T-helper 2 cell treated with Interferon-gamma antibody and Interleukin-4, amounts not matched to agents 5 μg/mL and 100 μg/mL, for 36 hours (primary cell): ENCODE measurements at places on chromosomes 11 and 22.
A peak's percentile ranks its signal among the peaks of the same experiment; 100 is the strongest.

DNA sequence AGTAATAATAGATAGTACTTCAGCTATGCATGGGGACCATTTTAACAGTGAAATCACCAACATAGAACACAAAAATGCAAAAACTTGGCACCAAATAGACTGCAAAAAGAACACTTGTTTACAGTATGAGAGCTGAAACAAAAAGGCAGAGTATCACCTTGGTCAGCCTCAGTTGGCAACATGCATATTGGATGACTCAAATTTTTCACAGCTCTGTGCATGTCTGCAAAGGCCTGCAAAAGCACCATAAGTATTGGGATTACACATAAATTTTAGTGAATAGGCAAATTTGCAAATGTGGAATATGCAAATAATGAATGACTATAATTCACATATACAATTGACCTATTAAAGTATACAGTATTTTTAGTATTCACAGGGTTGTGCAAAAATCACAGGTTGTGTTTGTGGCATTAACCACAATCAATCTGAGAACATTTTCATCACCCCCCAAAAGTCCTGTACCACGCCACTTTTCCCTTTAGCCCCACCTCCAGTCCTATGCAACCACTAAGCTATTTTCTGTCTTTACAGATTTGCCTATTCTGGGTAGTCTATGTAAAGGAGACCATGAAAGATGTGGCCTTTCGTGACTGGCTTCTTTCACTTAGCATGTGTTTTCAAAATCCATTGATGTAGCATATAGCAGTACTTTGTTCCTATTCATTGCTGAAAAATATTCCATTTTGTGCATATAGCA lies 47.2 kb downstream of the CCDC15 start:
- no peak for DNase-seq

- DNase-seq, result no peak
Observed at GRCh38 chr11:42054351-42054900, 595.0 kb upstream of the LRRC4C start.

DNA sequence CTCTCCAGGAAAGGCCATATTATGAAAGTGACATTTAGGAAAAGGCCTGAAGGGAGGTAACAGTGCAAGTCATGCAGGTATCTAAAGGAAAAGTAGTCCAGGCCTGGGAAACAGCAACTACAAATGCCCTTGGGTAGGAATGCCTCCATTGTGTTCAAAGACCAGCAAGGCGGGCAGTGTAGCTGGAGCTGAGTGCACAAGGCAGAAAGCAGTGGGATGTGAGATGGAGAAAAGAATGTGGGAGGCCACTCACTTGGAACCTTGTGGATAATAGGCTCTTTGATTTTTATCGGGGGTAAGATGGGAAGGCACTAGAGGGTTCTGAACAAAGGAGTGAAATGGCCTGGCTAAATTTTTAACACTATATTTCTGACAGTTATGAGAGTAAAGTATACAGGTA lies 188.6 kb downstream of the PGR start:
- no peak for DNase-seq

DNA sequence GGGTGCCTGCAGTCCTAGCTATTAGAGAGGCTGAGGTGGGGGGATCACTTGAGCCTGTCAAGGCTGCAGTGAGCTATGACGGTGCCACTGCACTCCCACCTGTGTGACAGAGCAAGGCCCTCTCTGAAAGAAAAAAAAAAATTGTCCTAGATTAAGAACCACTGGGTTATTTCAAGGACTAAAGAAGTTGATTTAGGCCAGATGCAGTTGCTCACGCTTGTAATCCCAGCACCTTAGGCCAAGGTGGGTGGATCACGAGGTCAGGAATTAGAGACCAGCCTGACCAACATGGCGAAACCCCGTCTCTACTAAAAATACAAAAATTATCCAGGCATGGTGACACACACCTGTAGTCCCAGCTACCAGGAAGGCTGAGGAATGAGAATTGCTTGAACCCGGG lies 129.0 kb downstream of the MRTFA start:
- DNase-seq, result no peak

DNA sequence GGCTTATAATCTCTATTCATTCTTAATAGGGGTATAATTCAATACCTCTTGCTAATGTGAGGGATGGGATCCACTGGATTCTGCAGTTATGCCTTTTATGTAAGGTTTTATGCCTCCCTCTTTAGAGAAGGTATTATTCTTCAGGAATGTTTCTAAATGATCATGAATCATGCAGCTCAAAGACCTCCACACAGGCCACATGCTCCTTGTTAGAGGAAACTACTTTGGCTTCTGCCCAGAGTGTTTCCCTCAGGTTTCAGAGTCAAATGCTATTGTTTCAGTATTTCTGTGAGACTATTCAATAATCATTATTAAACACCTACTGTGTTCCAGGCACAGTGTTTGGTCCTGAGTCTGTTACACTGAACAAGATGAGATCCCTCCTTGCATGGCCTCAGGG lies 115.9 kb downstream of the RAB38 start:
- no peak for DNase-seq

GRCh38 chr11:130612291-130612851 lies 163.9 kb downstream of the ADAMTS15 start:
- DNase-seq, result no peak

DNA sequence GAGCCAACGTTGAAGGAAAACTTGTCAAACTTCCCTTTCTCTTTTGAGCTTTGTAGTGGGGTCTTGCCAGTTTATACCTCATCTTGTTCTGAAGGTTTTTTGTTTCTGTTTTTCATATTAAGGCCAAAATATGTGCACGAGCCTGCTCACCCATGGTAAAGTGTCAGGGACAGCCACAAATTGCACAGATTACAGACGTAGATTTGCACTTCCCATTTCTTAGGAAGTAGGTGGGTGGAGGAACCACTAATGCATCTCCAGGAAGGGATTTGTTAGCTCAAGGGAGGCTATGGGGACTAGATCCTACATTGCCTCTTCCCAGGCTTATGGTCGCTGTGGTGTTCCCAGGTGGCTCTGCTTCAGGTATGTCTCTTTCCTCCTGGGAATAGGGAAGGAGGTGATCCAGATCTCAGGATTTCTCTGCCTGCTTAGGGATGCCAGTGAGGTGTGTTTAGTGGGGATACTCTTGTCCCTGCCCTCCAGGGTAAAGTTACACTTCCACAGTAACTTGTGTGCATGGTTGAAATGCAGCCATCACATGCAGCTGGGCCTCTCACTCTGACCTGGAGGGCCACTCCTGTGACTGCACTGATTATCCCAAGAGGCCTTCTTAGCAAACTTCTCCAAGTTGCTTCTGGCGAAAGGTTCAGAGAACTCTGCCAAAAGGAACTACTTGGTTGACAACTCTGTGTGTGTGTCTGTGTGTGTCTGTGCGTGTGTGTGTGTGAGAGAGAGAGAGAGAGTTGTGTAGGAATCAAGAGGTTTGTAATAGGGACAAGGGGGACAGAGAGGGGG lies 9.8 kb downstream of the PPFIBP2 start:
- DNase-seq, result no peak

DNA sequence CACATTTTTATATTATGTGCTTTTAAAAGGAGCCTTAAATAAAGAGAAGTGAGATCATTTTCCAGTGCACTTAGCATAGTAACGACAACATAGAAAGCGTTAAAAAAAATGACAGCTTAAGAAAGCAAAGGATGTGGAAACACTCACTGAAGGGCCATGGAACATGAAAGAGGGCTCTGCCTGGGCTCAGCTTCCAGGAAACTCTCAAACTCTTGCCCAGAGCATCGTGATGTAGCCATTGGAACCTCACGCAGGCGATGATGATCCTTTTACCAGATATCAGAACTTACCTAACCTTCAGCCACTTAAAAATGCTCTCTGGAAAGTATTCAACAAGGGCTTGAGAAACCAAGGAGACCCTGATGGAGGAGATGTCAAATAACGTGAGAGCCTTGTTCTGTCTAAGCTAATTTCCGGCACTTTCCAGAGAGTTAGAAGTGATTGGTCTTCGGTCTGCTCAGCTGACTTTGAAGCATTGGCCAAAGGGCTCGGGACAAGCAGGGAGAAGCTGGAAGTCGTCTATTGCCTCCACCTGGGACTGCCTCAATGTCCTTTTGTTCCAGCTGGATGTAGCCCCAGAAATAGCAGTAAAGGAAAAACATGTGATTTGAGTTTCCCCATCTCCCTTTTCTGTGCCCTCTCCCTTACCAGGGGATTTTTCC lies 21.5 kb upstream of the ETS1 start:
- no peak for DNase-seq

- no peak for DNase-seq
Observed at GRCh38 chr11:132681971-132682370, 850.3 kb downstream of the OPCML start.

GRCh38 chr22:33923660-33924246 lies 3.5 kb upstream of the LARGE1 start:
- DNase-seq, result no peak

DNA sequence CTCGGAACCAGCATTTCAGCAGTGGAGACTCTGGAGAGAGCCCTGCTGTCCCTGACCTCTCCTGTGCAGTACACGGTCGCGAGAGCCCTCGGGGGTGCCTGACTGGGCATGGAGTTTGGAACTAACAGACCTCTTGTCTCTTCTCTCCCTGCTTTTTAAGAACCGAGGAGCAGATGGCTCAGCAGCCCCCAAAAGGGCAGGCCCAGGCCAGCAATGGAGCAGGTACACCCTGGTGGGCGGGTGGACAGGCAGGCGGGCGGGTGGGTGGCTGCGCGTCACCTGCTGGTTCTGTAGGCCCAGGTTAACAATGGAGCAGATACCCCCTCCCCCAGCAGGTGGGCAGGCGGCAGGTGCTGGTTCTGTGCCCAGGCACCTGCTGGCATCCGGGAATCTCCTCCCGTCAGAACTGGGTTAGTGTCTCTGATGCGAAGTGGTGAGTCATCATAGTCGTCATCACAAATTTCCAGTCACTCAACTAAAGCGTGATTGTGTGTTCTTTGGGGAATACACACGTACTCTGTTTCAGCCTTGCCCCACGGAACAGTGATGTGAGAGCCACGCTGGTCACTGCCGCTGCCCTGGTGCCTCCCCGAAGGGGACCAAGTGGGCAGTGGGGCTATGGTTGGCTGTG lies 41.1 kb downstream of the GRAMD4 start:
- DNase-seq, result peak; percentile 24

DNA sequence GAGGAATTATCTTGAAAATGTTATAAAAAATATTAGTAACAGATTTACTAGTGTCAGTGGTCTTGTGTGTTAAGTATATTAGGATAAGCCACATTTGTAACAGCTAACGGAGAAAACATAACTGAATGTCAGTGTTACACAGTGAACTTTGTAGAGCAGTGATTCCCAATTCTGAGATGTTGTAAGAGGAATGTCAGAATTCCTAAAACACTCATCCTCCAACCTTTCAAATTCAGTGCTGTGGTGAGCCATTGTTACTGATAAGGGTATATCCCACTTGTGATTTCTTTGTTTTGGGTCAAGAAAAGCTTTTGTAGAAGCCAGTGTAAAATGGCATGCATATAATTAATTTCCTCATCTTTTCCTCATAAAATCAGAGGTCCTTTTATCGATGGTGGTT lies 61.9 kb downstream of the ARHGEF12 start:
- no peak for DNase-seq

GRCh38 chr11:1121813-1122663 lies 35.7 kb upstream of the MUC5AC start:
- DNase-seq, result no peak

DNA sequence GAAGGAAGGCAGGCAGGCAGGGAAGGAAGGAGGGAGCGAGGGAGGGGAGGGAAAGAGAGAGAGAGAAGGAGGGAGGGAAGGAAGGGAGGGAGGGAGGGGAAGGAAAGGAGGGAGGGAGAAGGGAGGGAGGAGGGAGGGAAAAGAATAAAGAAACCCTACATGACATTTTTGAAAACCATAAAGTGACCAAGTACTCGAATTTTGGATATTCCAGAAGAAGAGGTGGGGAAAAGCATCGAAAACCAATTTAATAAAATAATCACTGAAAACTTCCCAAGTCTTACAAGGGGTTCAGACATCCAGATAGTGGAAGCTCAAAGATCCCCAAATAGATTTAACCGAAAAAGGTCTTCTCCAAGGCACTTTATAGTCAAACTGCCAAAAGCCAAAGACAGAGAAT lies 11.7 kb downstream of the GDPD4 start:
- DNase-seq, result no peak

GRCh38 chr11:99098751-99099150 lies 78.0 kb downstream of the CNTN5 start:
- DNase-seq, result no peak

- DNase-seq, result peak; percentile 39
Observed at GRCh38 chr22:37330200-37331033, 48.1 kb downstream of the CYTH4 start.
